ENCODE measurements at places on chromosomes 2 and 18. TPM values are rescaled to one million over a fixed set of nuclear protein-coding genes. Genes with fewer than 3 reads are reported as not detected.

The PLGLB1 gene
- total RNA-seq, result not detected

- no peaks in the 10 kb centered on the region for H3K36me3 ChIP-seq
- no peaks in the 10 kb centered on the region for H3K27me3 ChIP-seq
- no peak overlapping the region for H3K4me3 ChIP-seq
Observed at GRCh38 chr2:26002632-26003310, 20.5 kb upstream of the KIF3C start.

The NOL4 gene
- not detected for total RNA-seq

DNA sequence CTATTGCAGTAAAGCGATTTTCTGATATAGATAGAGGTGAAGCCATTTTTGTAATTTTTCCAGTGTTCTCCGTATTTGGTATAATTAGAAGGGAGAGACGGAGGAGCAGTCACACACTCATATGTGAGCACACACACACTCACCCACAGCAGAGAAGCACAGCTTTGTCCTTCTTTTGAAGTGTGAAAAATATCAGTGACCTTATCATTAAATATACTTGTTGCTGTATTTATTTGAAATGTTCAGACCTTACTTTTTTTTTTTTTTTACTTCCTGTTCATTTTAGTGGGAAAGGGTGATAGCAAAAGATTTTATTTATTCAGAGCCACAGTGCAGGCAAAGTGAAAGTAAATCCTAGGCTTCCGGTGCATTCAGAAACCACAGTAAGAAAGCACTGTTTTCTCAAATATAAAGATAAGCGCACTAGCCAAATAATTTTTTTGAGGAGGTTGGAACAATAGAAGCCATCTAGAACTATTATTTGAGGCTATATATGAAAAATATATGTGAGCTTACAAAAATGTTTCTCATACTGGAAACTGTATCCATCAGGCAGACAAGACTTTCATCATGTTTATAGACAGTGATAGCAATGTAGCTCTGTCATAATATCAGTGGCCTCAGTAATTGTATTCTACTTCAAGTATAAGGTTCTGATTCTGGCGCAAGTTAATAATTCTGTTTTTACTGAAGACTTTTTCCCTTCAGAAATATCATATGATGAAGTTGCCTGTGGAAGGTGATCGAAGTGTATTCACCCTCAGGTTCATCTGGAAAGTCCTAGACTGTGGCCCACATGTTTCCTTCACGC lies 37.2 kb downstream of the TSHZ1 start:
- peaks cover 19% of the 10 kb centered on the region for H3K4me1 ChIP-seq
- DNase-seq, result no peak

The L3MBTL4 gene
- total RNA-seq, result 8.9 TPM

The RPRM gene
- total RNA-seq, result 5.6 TPM

DNA sequence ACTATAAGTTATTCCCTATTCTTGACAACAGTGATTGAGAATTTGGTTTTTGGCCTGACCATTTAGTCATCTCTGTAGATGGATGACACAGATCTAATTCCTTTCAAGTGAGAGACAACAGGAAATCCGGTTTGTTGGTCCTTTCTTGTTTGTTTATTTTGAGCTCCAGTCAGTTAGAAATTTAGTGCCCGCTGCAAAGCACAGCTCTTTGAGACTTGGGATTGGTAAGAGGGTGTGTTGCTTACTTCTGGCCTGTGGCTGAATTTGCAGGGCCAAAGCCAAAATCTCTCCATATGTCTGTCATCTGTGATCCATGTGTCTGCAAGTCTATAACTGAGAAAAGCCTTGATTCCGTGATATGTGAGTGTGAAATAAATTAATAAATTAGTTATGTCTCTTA lies 74.3 kb downstream of the BIN1 start:
- H3K27ac ChIP-seq, result no peak overlapping the region
- DNase-seq, result no peak
- H3K36me3 ChIP-seq, result no peaks in the 10 kb centered on the region
- H3K27me3 ChIP-seq, result peaks cover 6% of the 10 kb centered on the region
- H3K4me3 ChIP-seq, result no peak overlapping the region
- no peaks in the 10 kb centered on the region for H3K4me1 ChIP-seq

GRCh38 chr2:159157361-159158209 lies 128.9 kb downstream of the WDSUB1 start:
- no peaks in the 10 kb centered on the region for H3K27me3 ChIP-seq
- DNase-seq, result no peak
- no peak overlapping the region for H3K27ac ChIP-seq
- no peaks in the 10 kb centered on the region for H3K36me3 ChIP-seq

The ECEL1 gene
- 5.0 TPM for total RNA-seq

- DNase-seq, result no peak
- no peak overlapping the region for H3K27ac ChIP-seq
- no peaks in the 10 kb centered on the region for H3K4me1 ChIP-seq
- no peaks in the 10 kb centered on the region for H3K27me3 ChIP-seq
- H3K4me3 ChIP-seq, result no peak overlapping the region
- H3K36me3 ChIP-seq, result no peaks in the 10 kb centered on the region
Observed at GRCh38 chr2:157393348-157393747, 50.5 kb downstream of the CYTIP start.

The THUMPD2 gene
- 6.0 TPM for total RNA-seq

The REG1B gene
- total RNA-seq, result not detected

Data from adrenal gland (tissue), 19 donors.